Activated CD4-positive, alpha-beta T cell treated with anti-CD3 and anti-CD28 coated beads for 4 hours (primary cell): ENCODE measurements at places on chromosomes 13 and 19.

DNA sequence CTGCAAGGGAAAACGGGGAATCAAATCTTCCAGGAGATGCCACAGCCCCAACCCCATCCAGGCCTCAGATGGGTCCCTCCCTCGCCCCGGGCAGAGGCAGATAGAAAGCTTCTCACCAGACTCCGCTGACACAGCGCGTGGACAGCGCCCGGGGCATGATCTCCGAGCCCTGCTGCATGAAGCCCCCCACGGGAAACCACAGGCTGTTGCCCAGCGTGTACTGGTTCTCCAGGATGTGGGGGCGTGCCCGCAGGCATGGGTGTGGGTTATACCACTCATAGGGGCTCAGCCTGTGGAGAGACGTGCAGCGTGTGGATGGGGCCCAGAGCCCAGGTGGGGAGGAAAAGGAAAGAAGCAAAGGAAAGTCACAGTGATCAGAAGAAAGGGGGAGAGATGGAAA lies 27.2 kb upstream of the ATP1A3 start:
- no peak for DNase-seq

- DNase-seq, result no peak
Measured at GRCh38 chr19:3844596-3844995, 24.2 kb downstream of the ZFR2 start.

- no peak for DNase-seq
Measured at GRCh38 chr13:100630555-100630954, 42.0 kb upstream of the GGACT start.

DNA sequence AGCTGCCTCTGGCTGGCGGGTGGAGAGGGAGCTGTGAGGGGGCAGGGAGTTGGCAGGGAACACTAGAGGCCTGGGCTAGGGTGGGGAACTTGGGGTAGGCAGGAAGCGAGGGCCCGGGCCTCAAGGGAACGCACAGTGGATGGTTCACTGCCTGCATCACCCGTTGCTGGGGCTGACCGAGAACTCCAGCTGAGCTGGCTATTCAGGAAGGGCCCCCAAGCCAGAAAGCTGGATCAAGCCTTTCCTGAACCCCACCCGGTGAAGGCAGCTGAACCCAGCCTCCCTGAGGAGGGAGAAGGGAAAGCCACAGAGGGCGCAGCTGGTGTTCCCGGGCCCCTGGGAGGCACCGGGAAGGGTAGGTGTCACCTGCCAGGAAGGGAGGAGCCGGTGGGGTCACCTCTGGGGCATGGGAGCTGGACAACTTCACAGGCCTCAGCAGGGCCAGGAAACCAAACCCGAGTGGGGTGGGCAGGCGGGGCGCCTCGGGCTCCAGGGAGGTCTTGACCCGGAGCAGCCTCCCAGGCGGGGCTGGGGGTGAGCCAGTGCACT lies 13.9 kb downstream of the PALM start:
- no peak for DNase-seq

- no peak for DNase-seq
Measured at GRCh38 chr13:98526182-98526512, 50.8 kb downstream of the STK24 start.

DNA sequence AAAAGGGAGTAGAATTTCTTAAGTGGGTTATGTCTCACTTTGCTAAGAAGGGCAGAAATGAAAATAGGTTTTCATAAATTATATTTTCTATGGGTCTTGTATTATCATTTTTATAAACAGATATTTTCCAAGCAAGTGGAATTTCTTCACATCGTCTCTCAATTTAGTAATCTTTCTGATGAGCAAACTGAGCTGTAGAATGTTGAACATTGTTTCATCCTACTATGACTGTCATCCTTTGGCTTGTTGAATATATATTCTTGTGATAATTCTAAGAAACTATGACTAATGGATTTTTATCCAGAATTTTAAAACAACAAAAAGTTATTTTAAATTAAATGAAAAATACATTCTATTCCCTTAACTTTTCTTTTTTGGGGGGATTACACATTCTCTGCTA lies 313.8 kb downstream of the ENOX1 start:
- DNase-seq, result no peak

GRCh38 chr19:29266603-29267002 lies 53.7 kb upstream of the UQCRFS1 start:
- no peak for DNase-seq

DNA sequence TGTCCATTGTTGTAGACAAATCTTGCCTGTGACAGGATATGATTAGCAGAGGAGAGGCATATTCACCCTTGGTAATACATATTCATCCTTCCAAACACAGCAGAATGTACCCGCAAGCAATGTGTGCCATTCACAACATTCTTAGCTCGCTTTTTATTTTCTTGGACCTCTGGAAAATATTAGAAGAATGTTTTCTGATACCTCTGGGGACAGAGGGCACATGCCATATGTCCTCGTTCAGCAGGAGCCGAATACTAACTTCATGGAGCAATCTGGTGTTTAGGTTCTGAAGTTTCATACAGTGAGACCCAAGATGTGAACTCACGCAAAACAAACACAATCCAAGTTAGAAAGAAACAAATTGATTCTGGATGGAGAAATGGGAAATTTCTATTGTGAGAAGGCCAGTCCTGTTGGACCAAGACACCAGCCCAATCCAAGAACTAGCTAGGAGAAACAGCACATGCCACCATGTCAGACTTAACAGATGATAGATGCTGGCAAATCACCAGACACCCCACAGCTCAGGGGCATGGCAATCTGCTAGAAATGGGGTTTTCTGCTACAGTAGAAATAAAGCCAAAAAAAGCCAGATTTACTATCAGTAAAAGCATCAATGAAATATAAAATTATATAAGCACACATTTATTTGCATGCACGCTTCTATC lies 297.4 kb downstream of the DCLK1 start:
- DNase-seq, result no peak

- no peak for DNase-seq
Measured at GRCh38 chr13:75319254-75319653, 162.7 kb downstream of the TBC1D4 start.

GRCh38 chr19:18878858-18879578 lies 16.9 kb downstream of the CERS1 start:
- DNase-seq, result no peak

DNA sequence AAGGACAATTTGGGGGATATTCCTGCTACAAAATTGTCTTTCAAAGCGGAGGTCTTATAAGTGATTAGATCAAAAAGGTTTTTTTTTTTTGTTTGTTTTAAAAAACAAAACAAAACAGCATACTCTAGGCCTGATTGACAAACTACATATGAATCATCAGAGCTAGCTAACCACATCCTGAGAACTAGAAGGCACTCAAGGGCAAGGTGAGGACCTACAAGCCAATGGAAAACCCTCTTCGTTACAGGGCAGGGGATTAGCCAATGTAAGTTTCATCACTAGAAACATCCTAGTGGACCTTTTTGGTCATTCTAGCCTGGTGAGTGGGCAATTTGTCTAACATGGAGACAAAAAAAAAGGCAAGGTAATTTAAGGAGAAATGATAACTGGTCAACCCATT lies 428.6 kb downstream of the RFC3 start:
- DNase-seq, result no peak

DNA sequence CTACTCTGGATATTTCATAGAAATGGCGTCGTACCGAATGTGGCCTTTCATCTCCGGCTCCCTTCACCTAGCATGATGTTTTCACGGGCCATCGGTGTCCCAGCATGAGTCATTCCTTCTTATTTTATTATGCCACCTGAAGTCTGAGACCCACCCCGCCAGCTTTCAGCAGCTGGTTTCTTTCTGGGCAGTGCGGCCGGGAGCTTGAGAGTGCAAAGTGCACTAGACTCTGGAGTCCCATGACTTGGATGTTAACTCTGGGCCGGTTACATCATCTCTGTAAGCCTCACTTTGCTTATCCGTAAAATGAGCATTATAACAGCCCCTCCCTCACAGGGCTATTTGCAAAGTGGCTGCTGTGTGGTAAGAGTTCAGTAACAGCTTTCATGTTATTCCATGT lies 5.8 kb upstream of the KMT5C start:
- DNase-seq, result no peak

- DNase-seq, result peak; percentile 55
Measured at GRCh38 chr19:40797963-40798682, 868 bp upstream of the EGLN2 start.
